CD4-positive, alpha-beta T cell treated with Interferon alpha-2 for 1 hour (primary cell): ENCODE measurements at places on chromosomes 5 and 9.

GRCh38 chr5:132807163-132807838 lies 5.8 kb upstream of the SOWAHA start:
- no peak for DNase-seq

DNA sequence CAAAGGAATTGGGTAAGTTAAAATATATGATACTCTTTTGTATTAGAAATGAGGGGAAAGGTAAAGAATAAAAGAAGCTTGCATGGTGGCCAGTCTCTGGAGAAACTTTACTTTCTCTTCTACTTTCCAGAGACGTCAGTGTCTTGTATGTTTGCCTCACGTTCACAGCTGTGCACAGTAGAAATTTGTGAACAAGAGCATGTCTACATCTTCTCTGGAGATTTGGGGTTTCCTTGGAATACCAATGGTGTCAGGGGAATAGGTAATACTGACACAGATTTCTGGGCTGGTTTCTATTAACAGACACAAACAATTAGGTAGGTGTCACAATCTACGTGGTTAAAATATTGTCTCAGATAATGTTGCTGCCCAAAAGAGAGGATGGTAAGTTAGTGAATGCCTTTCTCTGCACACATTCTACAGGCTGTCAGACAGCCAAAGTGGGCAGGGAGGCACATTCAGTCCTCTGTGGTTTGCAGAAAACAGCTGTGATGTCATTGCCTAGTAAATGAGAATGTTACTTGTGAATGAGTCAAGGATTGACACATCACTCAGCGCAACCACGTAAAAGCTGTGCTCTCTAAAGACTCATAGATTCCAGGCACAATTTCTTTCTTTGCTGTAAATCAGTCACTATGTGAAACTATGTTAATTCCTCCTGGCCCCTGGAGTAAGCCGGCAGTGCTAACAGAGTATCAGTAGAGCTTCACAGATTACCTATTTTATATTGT lies 397.1 kb downstream of the MAN2A1 start:
- DNase-seq, result peak; percentile 16

DNA sequence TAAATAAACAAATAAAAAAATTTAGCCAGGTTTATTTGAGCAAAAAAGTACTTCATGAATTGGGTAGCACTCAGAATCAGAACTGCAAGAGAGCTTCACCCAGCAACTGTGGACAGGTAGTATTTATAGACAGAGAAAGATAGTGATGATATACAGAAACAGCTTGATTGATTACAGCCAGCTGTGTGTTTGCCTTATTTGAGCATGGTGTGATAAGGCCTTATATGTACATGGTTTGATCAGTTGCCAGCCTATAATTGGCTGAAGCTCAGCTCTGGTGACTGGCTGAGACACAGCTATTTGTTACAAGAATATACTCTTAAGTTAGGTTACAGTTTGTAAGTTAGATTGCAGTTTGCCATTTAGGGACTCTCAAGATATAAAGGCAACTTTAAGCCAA lies 34.3 kb upstream of the ARL15 start:
- DNase-seq, result no peak

- no peak for DNase-seq
Observed at GRCh38 chr9:98484162-98484561, 224.6 kb downstream of the GABBR2 start.

DNA sequence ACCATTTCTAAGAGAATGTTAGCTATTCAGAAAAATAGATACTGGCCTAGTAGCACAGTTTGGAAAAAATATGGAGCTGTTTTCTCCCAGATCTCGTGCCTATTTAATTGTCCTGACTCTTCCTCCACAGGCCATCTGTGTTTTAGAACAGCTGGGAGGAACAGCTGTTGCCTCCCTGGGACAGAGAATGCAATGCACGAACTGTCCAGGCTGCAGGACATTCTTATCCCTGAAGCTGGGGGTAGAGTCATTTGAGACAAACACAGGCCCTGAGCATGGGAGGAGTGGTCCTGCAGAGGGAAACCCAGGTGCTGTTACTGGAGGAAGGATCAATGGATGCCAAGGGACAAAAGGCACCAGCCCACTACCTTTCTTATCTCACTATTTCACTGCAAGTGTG lies 20.9 kb upstream of the SPARC start:
- no peak for DNase-seq

GRCh38 chr5:94830520-94830919 lies 212.1 kb downstream of the SLF1 start:
- no peak for DNase-seq

DNA sequence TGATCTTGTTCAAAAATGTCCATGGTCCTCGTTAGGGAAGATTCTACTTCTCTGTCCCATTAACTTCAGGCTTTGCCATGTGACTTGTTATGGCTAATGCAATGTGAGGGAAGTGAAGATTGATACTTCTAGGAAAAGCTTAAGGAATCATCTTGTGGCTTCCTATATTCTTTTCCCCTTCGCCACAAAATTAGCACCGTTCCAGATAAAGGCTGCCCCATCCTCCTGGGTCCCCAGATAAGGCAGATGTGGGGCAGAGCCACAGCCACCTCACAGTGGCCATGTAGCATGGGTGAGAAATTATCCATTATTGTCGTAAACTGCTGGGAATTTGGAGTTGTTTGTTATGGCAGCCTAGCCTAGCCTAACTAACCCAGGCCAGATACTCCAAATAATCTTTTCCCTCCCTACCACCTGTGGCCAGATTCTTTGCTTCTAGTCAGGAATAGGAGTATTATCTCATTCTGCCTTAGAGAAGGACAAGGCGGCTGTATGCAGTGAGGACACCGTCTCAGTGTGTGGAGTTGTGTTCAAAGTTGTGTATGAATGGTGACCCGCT lies 31.9 kb upstream of the BOD1 start:
- DNase-seq, result no peak

- no peak for DNase-seq
Observed at GRCh38 chr5:472076-472655, 29.2 kb downstream of the EXOC3 start.

DNA sequence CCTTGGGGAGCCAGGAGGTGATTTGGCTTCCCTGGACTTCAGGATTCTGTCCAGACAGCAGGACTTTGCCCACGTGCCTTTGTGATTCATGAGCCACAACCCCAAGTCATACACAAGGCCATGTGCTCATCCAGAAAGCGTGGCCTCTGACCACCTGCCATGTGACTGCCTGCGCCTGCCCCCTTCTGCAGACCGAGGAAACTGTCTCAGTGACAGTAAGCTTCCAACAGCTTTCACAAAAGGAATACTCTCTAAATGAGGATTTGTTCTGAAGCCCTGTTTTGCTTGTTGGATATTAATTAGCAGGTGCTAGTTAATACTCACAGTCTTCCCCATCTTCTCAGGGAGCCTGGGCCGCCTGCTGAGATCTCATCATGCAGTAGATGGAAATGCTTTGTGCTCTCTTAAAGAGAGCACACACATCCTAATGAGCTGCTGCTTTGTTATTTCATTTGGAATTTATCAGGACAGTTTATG lies 36.9 kb upstream of the ANGPTL2 start:
- no peak for DNase-seq

DNA sequence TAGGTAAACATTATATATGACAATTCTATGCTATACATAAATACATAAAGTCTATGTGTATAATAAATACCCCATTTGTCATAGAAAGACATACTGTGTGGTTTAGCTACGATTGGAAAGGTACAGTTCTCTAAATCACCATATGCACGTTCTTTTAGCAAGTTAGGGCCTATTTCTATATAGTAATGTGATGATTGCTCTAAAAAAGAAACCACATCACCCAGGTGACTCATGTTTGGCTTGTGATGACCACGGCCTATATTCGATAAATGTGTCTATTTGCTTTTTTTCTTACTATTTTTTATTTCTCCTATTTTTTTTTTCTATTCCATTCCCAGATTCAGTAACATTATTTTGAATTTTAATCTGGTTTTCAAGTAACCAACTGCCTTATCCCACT lies 34.7 kb downstream of the RETREG1 start:
- DNase-seq, result no peak

- DNase-seq, result no peak
Observed at GRCh38 chr5:125262782-125263181, 516.3 kb upstream of the ZNF608 start.

DNA sequence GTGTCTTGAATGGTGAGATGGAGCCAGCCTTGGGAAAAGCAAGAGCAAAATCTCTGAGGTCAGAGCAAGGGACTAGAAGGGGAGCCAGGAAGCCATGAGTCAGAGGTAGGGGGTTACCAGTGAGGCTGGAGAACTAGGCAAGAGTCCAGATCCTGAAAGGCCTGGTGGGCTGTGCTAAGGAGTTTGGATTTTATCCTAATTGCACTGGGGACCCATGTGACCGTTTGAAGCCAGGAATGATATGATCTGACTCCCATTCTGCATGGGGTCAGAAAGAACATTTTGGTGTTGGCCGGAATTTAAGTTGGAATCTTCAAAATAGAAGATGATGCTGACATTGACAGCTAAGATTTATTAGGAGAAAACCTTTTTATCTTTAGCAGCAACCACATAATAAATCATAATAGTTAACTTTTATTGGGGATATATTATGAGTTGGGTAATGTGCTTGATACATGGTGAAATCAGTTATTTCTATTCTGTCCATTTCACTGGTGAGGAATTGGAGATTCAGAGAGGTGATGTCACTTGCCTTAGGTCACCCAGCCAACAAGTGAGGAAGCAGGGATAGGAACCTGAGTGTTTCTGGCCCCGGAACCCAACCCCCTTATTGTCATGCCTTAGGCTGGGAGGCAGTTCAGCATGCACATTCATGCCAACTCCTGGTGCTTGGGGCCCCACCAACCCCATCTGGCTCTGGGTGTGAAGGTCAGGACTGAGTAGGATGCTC lies 61.5 kb upstream of the RARS1 start:
- DNase-seq, result no peak
